ENCODE measurements at places on chromosomes 6 and 20. TPM values are rescaled to one million over a fixed set of nuclear protein-coding genes. Genes with fewer than 3 reads are reported as not detected.

DNA sequence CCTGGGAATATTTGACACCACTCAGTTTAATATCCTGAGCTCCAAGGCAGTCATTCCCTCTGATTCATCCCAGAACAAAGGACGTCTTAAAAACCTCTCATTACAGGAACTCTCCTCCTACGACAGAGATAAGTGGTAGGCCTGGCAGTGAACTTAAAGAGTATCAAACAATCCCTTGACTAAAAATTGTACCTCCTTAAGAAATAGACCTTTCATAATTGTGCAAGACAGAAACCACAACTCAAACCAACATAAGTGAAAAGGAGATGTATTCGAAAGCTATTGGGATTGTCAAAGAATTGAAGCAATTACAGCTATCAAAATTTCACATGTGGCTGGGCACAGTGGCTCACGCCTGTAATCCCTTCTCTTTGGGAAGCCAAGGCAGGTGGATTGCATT, 19.1 kb upstream of the BNIP5 start:
- no peak for DNase-seq

Gene GJA10
- polyA plus RNA-seq: not detected

GRCh38 chr20:25243416-25243979, 4.4 kb upstream of the PYGB start:
- no peak for DNase-seq

DNA sequence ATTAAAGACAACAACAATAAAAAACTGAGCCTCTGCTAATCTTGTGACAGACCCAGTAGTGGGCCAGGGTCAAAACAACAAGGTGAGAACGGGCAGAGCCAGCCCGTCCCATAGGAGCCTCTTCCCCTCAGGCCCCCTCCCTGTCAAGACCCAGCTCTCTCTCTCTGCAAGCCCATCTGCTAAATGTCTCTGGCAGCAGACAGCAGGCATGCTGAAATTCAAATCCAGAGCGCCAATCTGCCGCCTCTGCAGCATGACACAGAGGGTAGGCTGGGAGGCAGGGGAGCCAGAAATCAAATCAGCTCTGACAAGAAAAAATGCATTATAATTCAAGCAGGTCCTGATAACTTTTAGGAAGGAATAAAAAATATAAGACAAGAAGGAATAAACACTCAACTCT, 26.3 kb downstream of the METTL24 start:
- DNase-seq: no peak

DNA sequence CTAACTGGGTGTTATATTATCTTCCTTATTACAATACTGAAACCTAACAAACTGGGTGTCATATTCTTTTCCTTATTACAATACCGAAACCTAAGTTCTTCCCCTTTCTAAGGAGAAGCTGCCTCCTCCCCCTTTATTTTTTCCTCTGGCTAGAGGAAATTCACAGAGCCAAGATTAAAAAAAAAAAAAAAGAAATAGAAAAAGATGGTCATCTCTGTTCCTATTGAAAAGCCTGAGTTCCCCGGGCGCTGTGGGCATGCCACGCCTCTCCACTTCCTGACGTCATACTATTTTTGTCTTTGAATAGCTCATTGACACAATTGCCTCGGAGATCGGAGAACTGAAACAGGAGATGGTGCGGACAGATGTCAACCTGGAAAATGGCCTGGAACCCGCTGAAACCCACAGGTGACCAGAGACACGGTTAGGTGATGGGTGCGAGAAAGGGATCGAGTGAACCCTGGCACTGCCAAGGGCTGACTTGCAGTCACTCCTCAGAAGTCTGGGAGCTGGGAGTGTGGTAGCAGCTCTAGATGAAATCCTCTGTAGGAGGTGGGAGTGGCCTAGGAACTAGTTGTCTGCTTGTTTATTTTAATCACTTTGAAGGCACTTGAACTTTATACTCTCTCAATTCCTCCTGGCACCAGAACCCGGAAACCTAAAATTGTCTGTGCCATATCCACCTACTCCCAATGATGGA, 82.2 kb upstream of the NAA20 start:
- no peak for DNase-seq

Gene OLIG3
- not detected for polyA plus RNA-seq

Gene SLPI
- polyA plus RNA-seq: 1.3 TPM

DNA sequence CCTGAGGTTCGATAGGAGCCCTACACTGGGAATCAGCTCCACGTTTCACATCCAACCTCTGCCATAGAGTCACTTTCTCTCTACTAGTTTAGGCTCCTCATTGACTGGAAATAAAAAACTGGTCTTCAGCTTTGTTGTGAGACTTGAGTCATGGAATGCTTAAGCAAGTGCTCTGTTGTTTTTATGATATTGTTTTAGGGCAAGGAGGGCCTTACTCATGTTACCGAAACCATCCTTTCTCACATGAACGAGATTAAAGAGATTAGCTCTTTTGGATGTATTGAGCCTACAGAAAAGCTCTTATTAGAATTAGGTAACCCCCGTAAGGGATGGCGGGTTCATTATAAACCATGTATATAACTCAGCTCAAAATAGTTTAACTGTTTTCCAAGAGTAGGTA, 6.9 kb upstream of the MOCS1 start:
- DNase-seq: no peak

Gene MAS1
- polyA plus RNA-seq: 0.02 TPM

Gene WFDC2
- polyA plus RNA-seq: 249 TPM

GRCh38 chr6:79353226-79353625, 118.7 kb upstream of the HMGN3 start:
- DNase-seq: no peak

GRCh38 chr6:32713241-32713640, 27.9 kb upstream of the HLA-DQA2 start:
- DNase-seq: no peak

Gene TNF
- 0.18 TPM for polyA plus RNA-seq

GRCh38 chr6:106724848-106725247, 95.5 kb downstream of the QRSL1 start:
- no peak for DNase-seq

Gene TPBG
- 26.4 TPM for polyA plus RNA-seq

DNA sequence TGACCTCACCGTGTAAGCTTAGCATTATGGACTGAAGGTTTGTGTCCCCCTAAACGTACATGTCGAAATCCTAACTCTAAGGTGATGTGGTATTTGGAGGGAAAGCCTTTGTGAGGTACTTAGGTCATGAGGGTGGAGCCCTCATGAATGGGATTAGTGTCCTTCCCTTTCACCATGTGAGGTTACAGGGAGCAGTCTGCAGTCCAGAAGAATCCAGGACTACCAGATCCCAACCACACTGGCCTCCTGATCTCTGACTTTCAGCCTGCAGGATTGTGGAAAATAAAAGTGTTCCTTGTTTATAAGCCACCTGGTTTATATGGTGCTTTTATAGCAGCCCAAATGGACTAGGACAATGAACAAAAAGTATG, 73.4 kb downstream of the ZBTB2 start:
- DNase-seq: no peak

- DNase-seq: no peak
These were observed 620.6 kb upstream of the AGPAT4 start for GRCh38 chr6:161894436-161894835.

GRCh38 chr20:63957690-63958441, 1.6 kb upstream of the UCKL1 start:
- DNase-seq: no peak

- DNase-seq: no peak
These were observed 24.0 kb upstream of the INSM1 start for GRCh38 chr20:20343932-20344331.

GRCh38 chr6:150345781-150346180, 23.0 kb upstream of the IYD start:
- DNase-seq: no peak

GRCh38 chr6:8113131-8113654, 10.8 kb upstream of the EEF1E1 start:
- no peak for DNase-seq

DNA sequence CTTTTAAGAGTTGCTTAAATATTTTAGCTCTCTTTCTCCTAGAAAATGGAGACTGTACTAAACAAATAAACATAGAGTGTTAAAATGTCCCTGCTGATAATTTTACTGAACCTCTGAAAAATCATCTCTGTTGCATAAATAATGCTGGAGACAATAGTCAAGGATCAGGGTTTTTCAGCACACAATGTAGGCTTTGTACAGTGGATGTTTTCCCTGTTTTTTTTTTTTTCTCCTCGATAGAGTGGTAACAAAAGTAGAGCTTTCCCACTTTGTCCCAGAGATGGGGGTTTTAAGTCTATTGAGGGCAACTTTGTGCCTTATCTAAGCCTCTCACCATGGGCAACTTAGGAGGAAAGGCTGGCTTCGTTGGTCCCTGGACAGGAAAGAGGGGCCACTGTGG, 222.6 kb upstream of the HDDC2 start:
- no peak for DNase-seq

- no peak for DNase-seq
These were observed 210.0 kb downstream of the PTPRT start for GRCh38 chr20:42979720-42980119.

GRCh38 chr20:32443386-32443974, 85.3 kb downstream of the ASXL1 start:
- no peak for DNase-seq

- no peak for DNase-seq
These were observed 231.0 kb upstream of the RAB32 start for GRCh38 chr6:146312608-146313007.

DNA sequence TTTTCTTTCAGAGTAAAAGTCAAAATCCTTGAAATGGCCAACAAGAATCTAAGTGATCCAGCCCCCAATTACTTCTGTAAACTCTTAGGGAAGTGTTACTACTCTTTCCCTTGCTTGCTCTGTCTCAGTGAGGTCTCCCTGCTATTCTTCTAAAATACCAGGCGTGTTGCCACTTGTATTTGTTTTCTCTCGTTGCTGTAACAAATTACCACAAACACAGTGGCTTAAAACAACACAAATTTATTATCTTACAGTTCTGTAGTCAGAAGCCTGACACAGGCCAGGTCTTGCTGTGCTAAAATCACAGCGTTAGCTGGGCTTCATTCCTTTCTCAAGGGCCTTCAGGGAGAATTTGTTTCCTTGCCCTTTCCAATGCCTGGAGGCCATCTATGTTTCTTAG, 59.9 kb downstream of the HECA start:
- DNase-seq: no peak

DNA sequence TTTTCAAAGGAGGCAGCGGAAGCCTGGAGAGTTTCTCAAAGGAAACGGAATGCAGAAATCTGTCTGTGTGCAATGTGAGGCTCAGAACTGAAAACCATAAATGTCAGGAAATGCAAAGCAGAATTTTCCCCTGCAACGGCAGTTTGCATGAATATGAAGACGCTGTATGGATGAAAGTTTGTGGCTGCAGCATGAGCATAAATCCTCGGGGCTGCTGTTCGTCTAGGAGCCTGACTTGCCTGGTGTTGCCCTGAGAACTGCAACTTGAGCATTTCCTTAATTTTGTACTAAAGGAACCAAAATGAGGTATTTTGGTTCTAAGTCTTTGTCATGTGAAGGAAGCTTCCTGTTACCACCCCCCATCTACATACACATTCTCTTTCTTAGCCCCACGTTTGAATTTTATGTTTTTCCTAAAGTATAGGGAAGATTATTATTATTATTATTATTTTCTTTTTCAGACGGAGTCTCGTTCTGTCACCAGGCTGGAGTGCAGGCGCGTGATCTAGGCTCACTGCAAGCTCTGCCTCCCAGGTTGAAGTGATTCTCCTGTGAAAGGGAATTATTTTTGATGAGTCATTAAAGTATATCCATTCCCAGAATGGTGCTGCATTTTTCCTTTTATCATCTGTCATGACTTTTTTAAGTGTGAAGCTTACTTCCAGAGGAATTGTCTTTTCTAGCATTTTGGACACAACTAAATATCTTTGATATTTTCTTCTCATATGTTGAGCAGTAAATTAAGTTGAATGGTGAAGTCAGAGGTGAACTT, 33.1 kb downstream of the MTHFD1L start:
- DNase-seq: no peak

Gene TRMT6
- polyA plus RNA-seq: 17.0 TPM

- no peak for DNase-seq
These were observed 1263.3 kb upstream of the EYS start for GRCh38 chr6:66970373-66970772.

- no peak for DNase-seq
These were observed 443.8 kb downstream of the BCKDHB start for GRCh38 chr6:80550281-80550680.

DNA sequence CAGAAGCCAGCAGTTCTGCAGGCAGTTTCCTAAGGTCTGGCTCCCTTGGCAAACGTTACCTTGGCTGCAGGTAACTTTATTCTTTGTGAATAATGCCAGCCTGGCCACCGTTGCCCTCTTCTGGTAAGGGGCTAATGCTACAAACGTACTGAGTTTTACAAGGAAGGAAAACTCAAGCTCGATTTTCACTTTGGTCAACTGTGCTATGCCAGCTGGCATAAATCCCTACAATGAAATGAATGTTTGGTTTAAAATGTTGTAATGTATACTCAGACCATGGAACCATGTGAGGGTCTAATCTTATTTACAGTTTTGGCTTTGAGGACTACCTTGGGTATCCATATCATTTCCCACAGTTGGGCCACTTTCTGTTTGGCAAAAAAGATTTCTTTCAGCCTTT, 101.4 kb downstream of the SLX4IP start:
- DNase-seq: no peak

Gene CRISP2
- 0.14 TPM for polyA plus RNA-seq

- DNase-seq: no peak
These were observed 234.9 kb downstream of the BCKDHB start for GRCh38 chr6:80341330-80341729.

DNA sequence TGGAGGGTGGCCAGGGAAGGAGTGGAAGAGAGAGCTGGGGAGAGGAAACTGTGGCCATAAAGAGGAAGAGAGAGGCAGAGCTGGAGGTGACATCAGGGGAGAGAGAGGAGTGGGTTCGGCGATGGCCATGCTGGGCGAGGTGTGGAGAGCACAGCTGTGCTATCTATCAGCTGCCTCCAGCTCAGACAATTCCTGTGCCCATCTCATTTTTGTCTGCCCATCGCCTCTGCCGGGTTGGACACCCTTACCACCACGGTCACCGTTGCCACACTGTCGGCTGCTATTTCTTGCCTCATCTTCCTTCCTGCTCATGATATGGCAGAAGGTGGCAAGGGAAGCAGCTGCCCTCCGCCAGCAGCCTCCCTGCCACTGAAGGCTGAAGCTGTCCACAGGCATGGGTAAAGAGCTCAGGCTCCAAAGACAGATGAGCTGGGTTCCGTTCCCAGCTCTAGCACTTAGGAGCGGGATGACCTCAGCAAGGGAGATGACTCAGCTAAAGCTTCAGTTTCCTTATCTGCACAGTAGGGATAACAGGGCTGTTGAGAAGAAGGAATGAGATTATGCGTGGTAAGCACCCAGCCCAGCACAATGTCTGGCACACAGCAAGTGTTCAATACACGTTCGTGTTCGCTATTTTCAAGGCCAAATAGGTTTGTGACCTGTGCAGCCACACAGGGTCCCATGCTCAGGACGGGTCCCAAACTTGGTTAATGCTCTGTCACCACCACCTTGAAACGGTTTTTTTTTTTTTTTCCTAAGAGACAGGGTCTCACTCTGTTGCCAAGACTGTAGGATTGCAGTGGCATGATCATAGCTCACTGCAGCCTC, 21.9 kb upstream of the TAF8 start:
- no peak for DNase-seq

- no peak for DNase-seq
These were observed 188.6 kb downstream of the GJA10 start for GRCh38 chr6:90082847-90083246.

All from renal cortex interstitium (tissue), 15 donors.